ENCODE measurements at places on chromosomes 7 and 10.

DNA sequence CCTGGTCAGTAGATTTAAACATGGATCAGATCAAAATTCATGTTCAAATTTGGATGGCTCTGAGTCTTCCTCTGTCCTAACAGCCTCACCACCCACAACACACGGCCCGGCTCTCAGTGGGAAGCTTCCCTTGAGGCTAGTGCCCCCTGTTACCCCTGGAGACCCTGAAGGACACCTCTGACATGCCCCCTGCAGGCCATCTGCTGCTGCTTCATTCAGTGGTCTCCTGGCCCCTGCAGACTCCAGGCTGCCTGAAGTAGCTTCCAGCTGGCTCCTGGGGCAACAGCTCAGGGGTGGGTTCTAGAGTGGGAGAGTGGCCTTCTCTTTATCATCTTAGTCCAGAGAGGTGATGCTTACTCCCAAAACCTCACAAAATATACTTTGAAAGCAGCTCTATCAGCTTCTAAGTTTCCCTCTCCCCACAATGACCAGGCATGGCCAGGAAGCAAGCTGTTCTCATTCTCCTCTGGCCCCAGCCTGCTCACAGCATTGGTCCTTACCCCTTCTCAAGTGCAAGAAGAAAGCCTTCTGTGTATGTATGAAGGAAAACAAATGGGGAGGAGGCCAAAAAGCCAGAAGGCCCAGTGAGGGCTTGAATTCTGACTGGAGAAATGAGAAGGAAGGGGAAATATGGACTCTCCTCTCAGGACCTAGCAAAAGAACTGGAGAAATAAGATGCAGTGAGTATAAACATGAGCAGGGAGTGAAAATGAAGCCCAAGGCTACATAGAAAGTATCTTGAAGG lies 189.6 kb upstream of the INHBA start:
- H3K36me3 ChIP-seq = no peaks in the 10 kb centered on the region
- no peaks in the 10 kb centered on the region for H3K4me1 ChIP-seq
- H3K27me3 ChIP-seq = no peaks in the 10 kb centered on the region
- H3K27ac ChIP-seq = no peak overlapping the region

GRCh38 chr7:107463139-107464078 lies 6.4 kb upstream of the GPR22 start:
- peaks cover 11% of the 10 kb centered on the region for H3K4me1 ChIP-seq
- peak overlapping the region; percentile 20 for H3K27ac ChIP-seq
- no peaks in the 10 kb centered on the region for H3K27me3 ChIP-seq
- peak; percentile 78 for DNase-seq
- H3K36me3 ChIP-seq = no peaks in the 10 kb centered on the region
- H3K4me3 ChIP-seq = no peak overlapping the region

DNA sequence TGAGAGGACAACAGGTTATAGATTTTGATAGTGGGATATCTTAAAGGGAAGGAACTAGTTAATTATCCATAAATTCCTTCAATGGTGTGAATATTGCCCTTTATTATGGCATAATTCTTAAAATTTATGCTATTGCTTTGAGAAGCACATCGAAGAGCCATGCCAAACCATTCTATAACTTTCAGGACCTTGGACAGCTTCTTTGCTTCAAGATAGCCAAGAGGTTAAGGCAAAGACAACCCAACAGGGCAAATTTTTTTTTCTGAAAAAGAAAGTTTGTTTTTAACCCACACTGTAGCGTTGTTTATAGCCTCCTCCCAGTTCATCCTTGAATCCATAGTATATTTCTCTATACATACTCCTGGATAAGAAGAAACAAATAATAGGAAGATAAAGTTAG lies 103.2 kb downstream of the NRG3 start:
- H3K4me1 ChIP-seq = no peaks in the 10 kb centered on the region
- no peak overlapping the region for H3K4me3 ChIP-seq
- H3K27ac ChIP-seq = no peak overlapping the region
- peak; percentile 76 for DNase-seq

GRCh38 chr10:72930276-72930675 lies 24.3 kb downstream of the PLA2G12B start:
- no peaks in the 10 kb centered on the region for H3K4me1 ChIP-seq
- H3K27ac ChIP-seq = no peak overlapping the region
- DNase-seq = no peak

DNA sequence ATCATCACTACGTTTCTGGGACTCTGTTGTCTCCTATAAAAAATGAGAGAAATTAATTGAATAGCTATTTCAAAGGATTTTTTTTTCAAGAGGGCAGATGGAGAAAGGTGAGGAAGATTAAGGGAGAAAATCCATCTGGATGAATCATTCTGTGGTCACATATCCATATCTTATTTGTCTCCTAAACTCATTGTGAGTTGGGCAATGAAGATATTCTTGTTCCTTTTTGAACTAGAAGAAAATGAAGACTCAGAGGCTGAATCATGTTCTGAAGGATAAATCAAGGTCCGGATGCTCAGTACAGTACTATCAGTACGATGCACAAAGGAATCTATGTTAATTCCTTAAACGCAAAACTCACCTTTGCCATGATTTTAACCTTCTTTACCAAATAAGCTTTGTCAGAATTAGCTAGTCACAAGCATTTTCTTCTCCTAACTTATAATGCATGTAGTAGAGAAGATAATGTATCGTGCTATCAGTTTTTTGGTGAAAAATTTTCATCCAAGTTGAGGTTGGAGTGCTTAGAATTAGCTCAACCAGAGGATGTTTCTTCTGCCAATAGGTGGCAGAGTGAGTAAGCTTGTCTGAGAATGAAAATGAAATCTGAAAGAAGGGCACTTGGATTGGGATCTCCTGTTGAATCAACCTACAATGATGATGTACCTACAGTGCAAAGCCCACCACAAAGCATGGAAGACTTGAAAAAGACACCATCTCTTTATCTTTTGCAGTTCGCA lies 446.9 kb downstream of the KIF20B start:
- no peak overlapping the region for H3K27ac ChIP-seq
- H3K4me1 ChIP-seq = peaks cover 16% of the 10 kb centered on the region
- peak; percentile 65 for DNase-seq
- no peaks in the 10 kb centered on the region for H3K36me3 ChIP-seq
- H3K4me3 ChIP-seq = no peak overlapping the region

All from GM23338 (cell line).